ENCODE measurements at places on chromosomes 5 and 9.

- DNase-seq = no peak
Measured at GRCh38 chr5:31287985-31288384, 94.5 kb downstream of the CDH6 start.

GRCh38 chr5:108481355-108481931, 99.5 kb upstream of the FBXL17 start:
- DNase-seq = no peak

- DNase-seq = no peak
Measured at GRCh38 chr9:92098638-92099037, 16.6 kb downstream of the SPTLC1 start.

GRCh38 chr9:87751423-87751822, 25.5 kb downstream of the CTSL start:
- no peak for DNase-seq

GRCh38 chr5:120927950-120928530, 463.9 kb downstream of the PRR16 start:
- no peak for DNase-seq

GRCh38 chr9:92483627-92484545, 1.6 kb upstream of the ASPN start:
- DNase-seq = no peak

- peak; percentile 71 for DNase-seq
Measured at GRCh38 chr9:104872656-104873488, 55.1 kb downstream of the ABCA1 start.

- DNase-seq = no peak
Measured at GRCh38 chr9:132683873-132684272, 13.6 kb downstream of the GTF3C4 start.

GRCh38 chr5:103397739-103398581, 139.4 kb downstream of the MACIR start:
- DNase-seq = no peak

DNA sequence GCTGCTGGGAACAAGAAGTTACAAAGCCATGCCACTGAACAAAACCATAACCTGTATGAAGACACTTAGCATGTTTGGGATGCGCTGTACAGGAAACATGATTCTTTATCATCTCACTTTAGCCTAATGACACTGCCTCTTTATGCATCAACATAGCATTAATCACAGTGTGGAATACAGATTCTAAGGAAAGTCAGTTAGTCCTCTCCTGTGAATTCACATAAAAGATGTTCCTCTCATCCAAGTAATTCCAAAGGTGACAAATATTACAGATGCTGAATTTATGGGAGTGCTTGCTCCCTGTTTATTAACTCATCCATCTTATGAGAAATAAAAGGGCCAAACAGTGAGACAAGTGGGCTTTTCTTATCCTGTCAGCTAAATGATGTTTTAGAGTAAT, 1677.7 kb downstream of the EFNA5 start:
- DNase-seq = no peak

- DNase-seq = peak; percentile 56
Measured at GRCh38 chr9:129885670-129886106, 50.4 kb downstream of the USP20 start.

DNA sequence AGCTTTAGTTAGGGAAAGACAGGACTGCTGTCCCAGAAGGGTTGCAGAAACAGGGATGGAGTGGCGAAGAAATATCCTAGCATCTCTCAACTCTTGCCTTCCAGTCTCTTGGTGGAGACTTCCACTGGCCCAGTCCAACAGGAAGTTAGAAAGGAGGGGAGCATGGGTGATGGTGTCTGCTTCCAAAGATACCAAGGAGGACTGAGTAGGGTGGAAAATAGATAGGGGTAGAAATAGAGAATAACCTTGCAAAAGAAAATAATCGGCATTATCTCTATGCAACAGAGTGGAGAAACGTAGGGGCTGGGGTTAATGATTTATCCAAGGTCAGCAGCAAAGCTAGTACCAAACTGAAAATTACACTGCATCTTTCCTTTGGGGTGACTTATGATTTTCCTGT, 242.3 kb downstream of the PSAT1 start:
- no peak for DNase-seq

DNA sequence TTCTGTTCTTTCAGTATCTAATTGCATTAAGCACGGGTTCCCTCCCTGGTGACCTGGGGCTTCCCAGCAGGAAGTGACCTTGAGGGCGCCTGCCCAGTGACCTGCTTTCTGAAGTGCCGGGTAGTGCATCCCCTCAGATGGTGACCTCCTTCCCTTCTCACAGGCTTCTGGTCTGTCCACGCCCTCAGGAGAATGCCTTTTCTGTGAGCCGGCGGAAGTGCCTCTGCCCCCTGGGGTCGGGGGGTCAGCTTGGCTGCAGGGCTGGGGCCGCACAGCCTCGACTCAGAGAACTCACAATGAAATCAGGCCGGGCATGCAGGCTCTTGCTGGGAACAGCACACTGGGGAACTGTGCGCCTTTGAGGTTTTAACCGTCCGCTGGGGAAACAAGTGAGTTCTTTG, 124.5 kb upstream of the PHYKPL start:
- no peak for DNase-seq
